ENCODE measurements at places on chromosomes 5 and 9. TPM values are rescaled to one million over a fixed set of nuclear protein-coding genes. Genes with fewer than 3 reads are reported as not detected.

TAF1L gene
- total RNA-seq = not detected

SYK gene
- 2.7 TPM for total RNA-seq

PCDHGC4 gene
- total RNA-seq = 2.6 TPM

TMEM8B gene
- 23.5 TPM for total RNA-seq

GTF2H2 gene
- 46.2 TPM for total RNA-seq

KIF24 gene
- total RNA-seq = 2.5 TPM

DNA sequence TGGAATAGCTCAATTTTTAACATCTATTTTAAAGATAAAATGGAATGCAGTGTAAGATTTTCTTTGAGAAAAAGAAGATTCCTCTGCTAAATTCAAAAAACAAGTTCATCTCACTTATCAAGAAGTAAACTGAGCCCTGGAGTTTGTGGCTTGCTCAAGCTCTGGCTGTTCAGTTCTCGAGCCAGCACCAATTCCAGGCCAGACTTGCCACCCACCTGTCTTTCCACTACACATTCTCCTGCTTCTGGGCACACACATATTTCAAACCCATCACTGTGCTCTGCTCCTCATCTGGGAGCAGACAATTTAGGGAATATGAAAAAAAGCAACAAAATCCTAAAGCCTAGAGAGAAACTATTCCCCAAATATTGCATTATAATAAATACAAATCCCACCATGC is 424.5 kb downstream of the ENC1 start:
- H3K4me3 ChIP-seq = no peak overlapping the region
- no peaks in the 10 kb centered on the region for H3K27me3 ChIP-seq
- H3K36me3 ChIP-seq = no peaks in the 10 kb centered on the region
- H3K4me1 ChIP-seq = no peaks in the 10 kb centered on the region
- DNase-seq = no peak

- no peak overlapping the region for H3K4me3 ChIP-seq
- H3K27me3 ChIP-seq = no peaks in the 10 kb centered on the region
- DNase-seq = no peak
- H3K27ac ChIP-seq = no peak overlapping the region
Measured at GRCh38 chr9:114226246-114227055, 71.1 kb downstream of the COL27A1 start.

DNA sequence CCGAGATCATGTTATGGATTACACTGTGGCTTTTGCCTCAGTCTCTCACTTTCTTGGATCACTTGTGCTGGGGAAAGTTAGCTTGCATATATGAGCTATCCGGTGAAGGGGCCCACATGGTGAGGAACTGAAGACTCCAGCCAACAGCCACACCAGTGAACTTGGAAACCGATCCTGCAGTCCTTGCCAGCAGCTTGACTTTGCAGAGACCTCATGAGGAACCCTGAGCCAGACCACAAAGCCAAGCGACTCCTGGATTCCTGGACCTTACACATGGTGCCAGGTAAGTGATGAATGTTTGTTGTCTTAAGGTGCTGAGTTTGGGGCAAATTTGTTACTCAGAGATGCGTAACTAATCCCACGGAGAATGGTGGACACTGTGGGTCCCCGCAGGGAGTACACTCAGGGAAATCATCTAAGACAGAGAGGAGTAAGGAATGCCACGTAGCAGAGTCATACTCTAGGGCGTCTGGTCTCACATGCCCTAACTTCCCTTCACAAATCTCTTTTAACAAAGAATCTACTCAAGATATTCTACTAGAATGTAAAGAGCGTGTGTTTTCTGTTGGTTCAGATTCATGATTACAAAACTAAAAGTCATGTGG is 76.5 kb upstream of the PJA2 start:
- H3K4me1 ChIP-seq = no peaks in the 10 kb centered on the region
- no peaks in the 10 kb centered on the region for H3K36me3 ChIP-seq
- H3K27me3 ChIP-seq = no peaks in the 10 kb centered on the region

- peaks cover 13% of the 10 kb centered on the region for H3K36me3 ChIP-seq
- H3K27me3 ChIP-seq = no peaks in the 10 kb centered on the region
- H3K4me1 ChIP-seq = no peaks in the 10 kb centered on the region
- no peak for DNase-seq
- no peak overlapping the region for H3K27ac ChIP-seq
Measured at GRCh38 chr5:16135506-16135905, 44.1 kb downstream of the MARCHF11 start.

GRCh38 chr5:154373326-154373725 is 72.5 kb upstream of the SAP30L start:
- H3K36me3 ChIP-seq = peaks cover 40% of the 10 kb centered on the region
- H3K4me3 ChIP-seq = no peak overlapping the region
- no peak for DNase-seq
- H3K27ac ChIP-seq = no peak overlapping the region

- DNase-seq = no peak
- no peak overlapping the region for H3K27ac ChIP-seq
- H3K36me3 ChIP-seq = no peaks in the 10 kb centered on the region
- peaks cover 18% of the 10 kb centered on the region for H3K27me3 ChIP-seq
Measured at GRCh38 chr9:134496413-134497282, 145.0 kb upstream of the COL5A1 start.

GRCh38 chr5:143559586-143560109 is 156.2 kb upstream of the NR3C1 start:
- no peak for DNase-seq
- no peak overlapping the region for H3K27ac ChIP-seq
- no peaks in the 10 kb centered on the region for H3K27me3 ChIP-seq

- H3K27ac ChIP-seq = no peak overlapping the region
- H3K4me1 ChIP-seq = no peaks in the 10 kb centered on the region
- H3K4me3 ChIP-seq = no peak overlapping the region
- H3K36me3 ChIP-seq = no peaks in the 10 kb centered on the region
- no peak for DNase-seq
Measured at GRCh38 chr5:22372826-22373660, 480.1 kb downstream of the CDH12 start.

GRCh38 chr5:38827525-38827924 is 18.3 kb upstream of the OSMR start:
- H3K27me3 ChIP-seq = peaks cover 79% of the 10 kb centered on the region
- no peak for DNase-seq
- no peaks in the 10 kb centered on the region for H3K4me1 ChIP-seq
- H3K4me3 ChIP-seq = no peak overlapping the region
- H3K27ac ChIP-seq = no peak overlapping the region

GRCh38 chr5:66994790-66995189 is 201.8 kb downstream of the CD180 start:
- DNase-seq = no peak
- H3K4me3 ChIP-seq = no peak overlapping the region
- H3K36me3 ChIP-seq = no peaks in the 10 kb centered on the region
- H3K27ac ChIP-seq = no peak overlapping the region
- no peaks in the 10 kb centered on the region for H3K27me3 ChIP-seq

DNA sequence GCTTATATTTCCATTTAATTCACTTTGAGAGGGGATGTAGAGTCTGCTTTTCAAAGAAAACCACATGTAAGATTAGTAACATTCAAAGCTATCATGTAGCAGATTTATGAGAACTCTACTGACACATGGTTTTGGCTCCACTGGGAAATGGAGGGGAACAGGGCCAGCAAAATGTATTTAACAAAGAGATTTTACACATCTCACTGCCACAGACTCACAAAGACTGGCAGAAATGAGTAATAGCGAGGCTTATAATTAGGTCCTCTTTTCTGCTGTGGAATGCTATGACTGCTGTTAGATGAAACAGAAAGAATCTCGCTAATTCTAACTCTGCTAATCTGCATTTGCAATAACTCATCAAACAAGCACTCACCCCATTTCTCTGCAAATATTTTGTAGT is 4.5 kb downstream of the DAP start:
- H3K36me3 ChIP-seq = peaks cover 25% of the 10 kb centered on the region

Data from endodermal cell (in vitro differentiated cells).